ENCODE measurements at places on chromosomes 2 and 18.

- no peak for DNase-seq
Observed at GRCh38 chr2:513981-514706, 163.1 kb downstream of the TMEM18 start.

- DNase-seq = no peak
Observed at GRCh38 chr2:67159929-67160328, 237.2 kb upstream of the ETAA1 start.

DNA sequence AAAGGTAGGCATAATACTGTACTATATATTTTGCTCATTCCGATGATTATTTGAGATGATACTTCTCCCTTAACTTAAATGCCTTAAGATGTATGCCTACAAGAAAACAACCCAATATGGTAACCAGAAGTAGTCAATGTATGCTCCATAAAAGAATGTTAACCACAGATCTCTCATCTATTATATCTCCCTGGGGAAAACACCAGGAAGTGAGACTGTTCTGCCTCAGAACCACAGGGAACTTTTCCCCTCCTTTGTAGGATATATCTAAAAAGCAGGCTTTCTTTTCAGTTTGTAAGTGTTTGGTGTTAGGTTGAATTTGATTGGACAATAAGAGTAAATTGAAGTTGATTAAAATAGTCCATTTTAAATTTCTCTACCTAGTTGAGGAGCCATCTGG is 1160.5 kb upstream of the NXPH2 start:
- DNase-seq = no peak

DNA sequence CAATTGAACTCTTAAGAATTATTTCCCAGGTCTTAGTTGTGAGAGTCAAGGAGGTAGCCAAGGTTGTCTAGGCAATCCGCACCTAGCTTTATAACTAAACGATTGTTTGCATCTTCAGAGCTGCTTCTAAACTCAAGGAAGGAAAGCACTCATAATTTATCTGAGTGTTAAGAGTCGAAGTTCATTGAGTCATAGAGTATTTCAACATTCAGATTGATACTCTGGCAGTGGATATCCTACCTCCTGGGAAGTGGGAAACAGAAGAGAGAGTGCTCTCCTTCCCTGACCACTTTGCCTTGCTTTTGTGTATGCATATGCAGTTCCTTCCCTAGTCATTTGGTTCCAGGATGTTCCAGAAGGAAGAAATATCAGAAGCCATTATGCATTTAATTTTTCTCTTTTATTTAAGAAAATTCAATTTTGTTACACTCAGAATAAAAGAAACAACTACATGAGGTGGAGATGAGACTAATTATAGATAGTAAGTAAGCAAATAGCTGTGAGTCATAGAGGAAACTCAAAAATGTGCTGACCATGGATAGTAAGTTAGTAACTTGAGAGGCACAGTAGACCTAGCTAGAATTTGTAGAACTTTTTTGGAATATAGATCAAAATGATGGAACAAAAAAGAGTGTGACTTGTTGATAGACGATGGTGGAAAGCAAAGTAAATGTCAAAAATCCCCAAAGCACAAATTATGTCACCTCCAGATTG is 35.4 kb upstream of the FSHR start:
- no peak for DNase-seq

DNA sequence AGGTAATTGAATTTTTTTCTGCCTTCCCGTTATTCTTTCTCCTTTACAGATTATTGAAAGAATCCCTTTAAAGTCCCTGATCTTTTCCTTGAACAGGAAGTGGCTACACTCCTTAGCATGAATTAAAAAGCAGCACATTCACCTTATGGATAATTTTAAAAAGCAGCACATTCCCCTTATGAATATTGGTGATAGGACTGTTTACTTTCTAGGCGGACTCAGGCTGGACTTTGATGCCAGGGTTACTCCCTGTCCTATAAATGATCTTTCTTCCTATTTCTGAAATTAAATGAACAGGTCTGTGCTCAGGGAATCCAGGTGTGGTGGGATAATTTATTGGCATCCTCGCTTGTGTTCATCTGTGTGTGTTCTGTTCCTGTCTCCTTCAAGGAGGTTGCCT is 226.0 kb downstream of the DCDC2C start:
- no peak for DNase-seq

- DNase-seq = no peak
Observed at GRCh38 chr18:6947338-6948030, 170.1 kb downstream of the LAMA1 start.

DNA sequence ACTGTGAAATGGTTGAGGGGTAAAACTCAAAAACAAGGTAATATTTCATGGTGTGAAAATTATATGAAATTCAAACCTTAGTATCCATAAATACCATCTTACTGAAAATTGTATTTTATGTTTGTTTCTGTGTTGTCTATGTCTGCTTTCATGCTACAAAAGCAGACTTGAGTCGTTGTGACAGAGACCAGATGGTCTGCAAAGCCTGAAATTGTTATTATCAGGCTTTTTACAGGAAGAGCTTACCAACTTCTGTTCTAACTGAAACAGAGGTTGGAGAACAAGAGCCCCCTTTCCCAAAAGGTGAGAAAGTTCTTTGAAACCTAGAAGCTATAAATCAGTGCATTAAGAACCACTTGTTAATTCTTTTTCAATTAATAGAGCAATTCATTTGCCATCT is 110.0 kb downstream of the COL4A4 start:
- DNase-seq = no peak

All from inflammatory macrophage treated with lipopolysaccharide for 1 hour (primary cell).